ENCODE measurements at places on chromosomes 1 and 21. TPM values are rescaled to one million over a fixed set of nuclear protein-coding genes. Genes with fewer than 3 reads are reported as not detected.

- no peak overlapping the region for H3K4me3 ChIP-seq
- no peak overlapping the region for H3K27ac ChIP-seq
- H3K36me3 ChIP-seq = no peaks in the 10 kb centered on the region
- DNase-seq = no peak
- H3K27me3 ChIP-seq = no peaks in the 10 kb centered on the region
These were observed 22.0 kb downstream of the HHIPL2 start for GRCh38 chr1:222525951-222526350.

DNA sequence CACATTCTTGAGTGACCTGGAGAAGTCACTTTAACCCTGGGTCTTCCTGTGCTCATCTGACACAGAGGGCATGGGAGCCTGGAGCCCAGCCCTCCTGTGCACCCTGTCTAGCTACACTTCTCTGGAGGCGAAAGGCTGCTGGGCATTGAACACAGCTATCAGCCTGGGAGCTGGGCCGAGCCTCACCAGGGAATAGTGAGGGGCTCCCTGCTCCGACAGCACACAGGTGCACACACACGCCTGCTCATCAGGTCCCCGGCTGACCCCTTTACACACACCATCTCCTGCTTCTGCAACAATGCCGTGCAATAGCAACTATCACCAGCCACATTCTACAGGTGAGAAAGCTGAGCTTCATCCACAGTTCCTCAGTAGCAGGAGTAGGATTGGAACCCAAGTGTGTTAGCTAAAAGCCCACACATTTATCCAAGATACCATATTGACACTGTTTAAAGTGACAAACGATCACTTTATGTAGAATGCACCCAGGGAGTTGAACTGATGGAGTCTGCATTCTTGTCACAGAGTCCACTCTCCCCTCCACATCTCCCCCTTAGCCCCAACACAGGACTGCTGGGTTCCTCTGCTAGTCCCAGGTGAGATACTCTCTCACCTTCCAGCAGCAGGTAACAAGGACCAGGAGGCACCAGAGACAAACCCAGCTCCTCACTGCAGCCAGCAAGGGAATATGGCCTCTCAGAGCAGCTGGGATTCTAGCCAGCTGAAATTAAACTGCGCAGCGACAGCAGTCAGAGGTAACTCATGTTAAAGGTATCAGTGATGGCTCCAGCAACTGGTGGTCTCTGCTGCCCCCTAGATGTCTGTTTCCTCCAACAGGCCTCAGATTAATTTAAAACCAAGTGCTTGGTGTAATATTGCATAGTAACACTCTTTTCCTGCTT lies 18.3 kb upstream of the CAPN8 start:
- H3K4me3 ChIP-seq = no peak overlapping the region
- no peaks in the 10 kb centered on the region for H3K36me3 ChIP-seq
- DNase-seq = no peak
- H3K4me1 ChIP-seq = no peaks in the 10 kb centered on the region
- H3K27me3 ChIP-seq = no peaks in the 10 kb centered on the region

GRCh38 chr21:28337315-28337714 lies 655.4 kb downstream of the LTN1 start:
- DNase-seq = no peak
- H3K4me3 ChIP-seq = no peak overlapping the region
- no peaks in the 10 kb centered on the region for H3K27me3 ChIP-seq
- no peaks in the 10 kb centered on the region for H3K36me3 ChIP-seq
- peaks cover 8% of the 10 kb centered on the region for H3K4me1 ChIP-seq
- peak overlapping the region; percentile 18 for H3K27ac ChIP-seq

- no peak for DNase-seq
- no peak overlapping the region for H3K27ac ChIP-seq
- no peak overlapping the region for H3K4me3 ChIP-seq
These were observed 51.7 kb downstream of the SLC16A1 start for GRCh38 chr1:112904071-112904830.

DNA sequence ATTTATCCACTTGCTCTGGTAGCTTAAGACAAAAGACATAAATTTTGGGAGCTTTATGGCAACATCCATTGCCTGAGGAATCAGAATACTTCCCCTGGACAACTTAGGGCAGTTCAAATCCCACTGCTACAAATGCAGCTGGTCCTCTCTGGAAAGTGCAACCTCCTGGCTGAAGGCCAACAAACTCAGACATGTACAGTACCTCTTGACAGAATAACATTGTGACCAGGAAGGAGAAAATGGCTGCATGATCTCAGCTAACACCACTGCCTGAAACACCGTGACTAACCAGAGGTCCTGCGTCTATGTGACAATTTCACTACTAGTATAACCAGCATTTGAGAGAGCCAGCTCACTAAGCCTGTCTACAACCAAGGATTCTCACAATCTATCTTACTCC lies 218.9 kb downstream of the CRB1 start:
- H3K4me1 ChIP-seq = no peaks in the 10 kb centered on the region
- no peaks in the 10 kb centered on the region for H3K27me3 ChIP-seq
- no peak overlapping the region for H3K4me3 ChIP-seq
- H3K36me3 ChIP-seq = no peaks in the 10 kb centered on the region
- no peak for DNase-seq
- no peak overlapping the region for H3K27ac ChIP-seq

DNA sequence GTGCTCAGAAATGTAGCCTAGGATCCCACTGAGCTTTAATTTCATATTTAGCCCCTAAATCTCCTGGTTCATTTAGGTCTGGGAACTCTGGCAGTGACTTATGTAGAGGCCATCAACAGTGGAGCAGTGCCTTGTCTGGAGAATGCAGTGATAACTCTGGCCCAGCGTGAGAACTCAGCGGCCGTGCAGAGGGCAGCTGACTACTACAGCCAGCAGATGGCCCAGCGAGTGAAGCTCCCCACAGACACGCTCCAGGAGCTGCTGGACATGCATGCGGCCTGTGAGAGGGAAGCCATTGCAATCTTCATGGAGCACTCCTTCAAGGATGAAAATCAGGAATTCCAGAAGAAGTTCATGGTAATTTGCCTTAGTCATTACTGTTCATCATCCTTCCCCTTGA lies 17.8 kb downstream of the GBP6 start:
- H3K27ac ChIP-seq = no peak overlapping the region
- H3K4me3 ChIP-seq = no peak overlapping the region
- no peaks in the 10 kb centered on the region for H3K4me1 ChIP-seq
- no peak for DNase-seq
- H3K36me3 ChIP-seq = no peaks in the 10 kb centered on the region

DNA sequence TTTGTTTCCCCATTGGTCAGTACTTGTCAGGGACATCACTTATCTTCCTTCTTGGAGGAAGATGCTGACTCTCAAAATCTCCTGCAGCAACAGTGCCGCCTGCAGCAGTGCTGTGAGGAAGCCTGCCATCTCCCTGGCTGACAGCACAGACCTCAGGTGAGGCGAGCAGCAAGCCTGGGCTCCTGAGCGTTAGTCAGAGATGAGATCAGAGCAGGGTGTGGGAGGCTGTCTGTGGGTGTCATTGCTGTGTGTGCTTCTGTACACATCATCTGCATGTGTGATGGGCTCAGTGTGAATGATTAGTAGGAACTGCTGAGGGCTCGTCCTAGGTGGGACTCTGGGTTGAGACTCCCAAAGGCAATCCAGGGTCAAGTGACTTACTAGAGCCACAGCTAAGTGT lies 6.1 kb downstream of the STRIP1 start:
- no peak overlapping the region for H3K4me3 ChIP-seq
- H3K36me3 ChIP-seq = peaks cover 74% of the 10 kb centered on the region
- no peaks in the 10 kb centered on the region for H3K27me3 ChIP-seq
- DNase-seq = no peak

DNA sequence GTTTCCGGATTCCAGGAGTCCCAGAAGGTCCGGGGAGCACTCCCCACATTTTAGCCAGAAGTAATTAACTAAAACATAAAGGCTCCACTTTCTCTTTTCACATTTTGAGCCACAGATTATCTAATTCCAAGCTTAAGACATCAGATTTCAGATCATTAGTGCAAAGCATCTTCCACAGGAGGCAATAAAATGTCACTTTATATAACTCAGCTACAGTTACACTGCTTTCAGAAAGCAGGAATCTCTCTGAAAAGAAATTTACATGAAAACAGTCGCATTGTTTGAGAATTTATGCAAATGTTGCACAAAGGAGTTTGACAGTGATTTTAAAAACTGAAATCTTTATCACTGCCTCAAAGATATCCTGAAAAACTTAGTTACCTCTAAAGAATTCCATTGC lies 99.7 kb downstream of the LMO4 start:
- DNase-seq = no peak
- no peaks in the 10 kb centered on the region for H3K27me3 ChIP-seq
- H3K36me3 ChIP-seq = no peaks in the 10 kb centered on the region
- H3K4me1 ChIP-seq = no peaks in the 10 kb centered on the region
- no peak overlapping the region for H3K4me3 ChIP-seq

GRCh38 chr1:84715342-84716019 lies 25.2 kb upstream of the SSX2IP start:
- H3K4me3 ChIP-seq = no peak overlapping the region
- no peak overlapping the region for H3K27ac ChIP-seq
- H3K36me3 ChIP-seq = no peaks in the 10 kb centered on the region
- no peaks in the 10 kb centered on the region for H3K27me3 ChIP-seq

GRCh38 chr1:109191377-109191776 lies 22.3 kb upstream of the SARS1 start:
- H3K4me3 ChIP-seq = no peak overlapping the region
- H3K36me3 ChIP-seq = no peaks in the 10 kb centered on the region
- peaks cover 15% of the 10 kb centered on the region for H3K4me1 ChIP-seq
- no peaks in the 10 kb centered on the region for H3K27me3 ChIP-seq

DNA sequence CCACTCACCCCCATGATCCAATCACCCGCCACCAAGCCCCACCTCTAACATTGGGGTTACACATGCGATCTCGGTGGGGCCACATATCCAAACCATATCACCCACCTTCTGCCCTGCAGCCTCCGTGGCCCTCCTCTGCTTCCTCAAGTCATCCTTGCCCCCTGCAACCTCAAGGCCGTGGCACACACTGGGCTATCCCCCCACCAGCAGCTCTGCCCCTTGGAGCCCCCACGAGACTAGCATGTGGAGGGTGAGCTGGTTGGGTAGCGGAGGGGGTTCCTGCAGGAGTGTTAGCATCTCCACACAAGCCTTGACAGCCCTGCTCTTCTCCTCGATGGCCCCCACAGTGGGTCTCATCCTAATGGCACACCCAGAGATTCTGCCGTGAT lies 100.8 kb downstream of the TOMM20 start:
- DNase-seq = no peak
- H3K36me3 ChIP-seq = no peaks in the 10 kb centered on the region
- no peaks in the 10 kb centered on the region for H3K4me1 ChIP-seq
- H3K4me3 ChIP-seq = no peak overlapping the region

GRCh38 chr21:45019887-45020537 lies 54.4 kb upstream of the ADARB1 start:
- peak; percentile 61 for DNase-seq
- H3K4me3 ChIP-seq = no peak overlapping the region
- H3K36me3 ChIP-seq = no peaks in the 10 kb centered on the region
- peaks cover 9% of the 10 kb centered on the region for H3K27me3 ChIP-seq

GRCh38 chr1:41521766-41522165 lies 37.3 kb upstream of the EDN2 start:
- no peaks in the 10 kb centered on the region for H3K27me3 ChIP-seq
- H3K27ac ChIP-seq = no peak overlapping the region
- DNase-seq = no peak

DNA sequence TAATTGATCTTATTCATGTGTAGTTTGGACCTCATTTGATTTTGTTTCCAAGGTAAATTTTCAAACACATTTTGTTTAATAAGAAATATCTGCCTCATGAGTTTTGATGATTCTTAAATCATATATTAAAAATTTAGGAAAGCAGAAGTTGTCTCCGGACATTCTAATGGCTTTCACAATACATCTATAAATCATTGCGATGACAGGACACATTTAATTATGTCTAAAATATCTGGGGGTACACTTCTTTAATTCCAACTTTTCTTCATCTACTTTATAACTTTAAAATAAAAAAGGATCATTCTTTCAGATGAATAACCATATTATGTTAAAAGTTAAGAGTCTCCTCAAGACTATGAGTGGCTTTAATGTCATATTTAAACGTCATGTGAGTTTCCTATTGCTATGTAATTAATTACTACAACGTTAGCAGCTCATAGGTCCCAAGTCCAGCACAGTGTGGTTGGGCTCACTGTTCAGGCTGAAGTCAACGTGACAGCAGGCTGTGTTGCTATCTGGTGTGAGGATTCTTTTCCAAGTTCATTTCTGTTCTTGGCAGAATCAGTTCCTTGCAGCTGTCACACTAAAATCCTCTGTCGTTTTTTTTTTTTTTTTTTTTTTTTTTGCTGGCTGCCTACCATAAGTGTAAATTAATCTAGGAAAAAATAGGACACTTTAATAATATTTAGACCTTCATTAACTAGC lies 893.5 kb downstream of the LTN1 start:
- H3K4me3 ChIP-seq = no peak overlapping the region
- no peaks in the 10 kb centered on the region for H3K36me3 ChIP-seq
- H3K27me3 ChIP-seq = no peaks in the 10 kb centered on the region
- DNase-seq = no peak
- H3K27ac ChIP-seq = no peak overlapping the region

DNA sequence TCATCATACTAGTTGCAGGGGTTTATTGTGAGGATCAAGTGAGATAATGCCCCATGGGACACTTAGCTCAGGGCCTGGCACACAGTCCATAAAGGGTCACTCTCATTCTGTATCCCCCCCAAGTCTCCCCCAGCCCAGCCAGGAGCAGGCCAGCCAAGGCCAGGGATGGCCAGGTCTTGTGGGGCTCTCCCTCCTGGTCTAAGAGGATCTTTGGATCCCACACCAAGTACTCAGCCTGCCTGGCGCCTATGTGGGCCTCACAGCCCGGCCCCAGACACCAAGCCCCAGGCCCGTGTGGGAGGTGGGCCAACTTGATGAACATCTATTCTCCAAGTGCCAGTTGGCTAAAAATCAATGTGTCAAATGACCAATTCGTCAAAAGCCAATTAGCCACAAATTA lies 117.8 kb downstream of the GLIS1 start:
- DNase-seq = peak; percentile 40
- H3K36me3 ChIP-seq = no peaks in the 10 kb centered on the region
- H3K27me3 ChIP-seq = no peaks in the 10 kb centered on the region
- H3K4me3 ChIP-seq = no peak overlapping the region
- no peaks in the 10 kb centered on the region for H3K4me1 ChIP-seq

- H3K4me1 ChIP-seq = peaks cover 6% of the 10 kb centered on the region
- H3K27me3 ChIP-seq = no peaks in the 10 kb centered on the region
- no peak overlapping the region for H3K27ac ChIP-seq
- no peak overlapping the region for H3K4me3 ChIP-seq
- no peak for DNase-seq
These were observed 53.2 kb downstream of the PTGS2 start for GRCh38 chr1:186627019-186627418.

- no peaks in the 10 kb centered on the region for H3K27me3 ChIP-seq
- H3K27ac ChIP-seq = no peak overlapping the region
- H3K4me3 ChIP-seq = no peak overlapping the region
- H3K4me1 ChIP-seq = no peaks in the 10 kb centered on the region
These were observed 65.7 kb downstream of the MAP3K21 start for GRCh38 chr1:233393084-233393840.

The NR0B2 gene
- 2.5 TPM for total RNA-seq

The FALEC gene
- total RNA-seq = 1.0 TPM

The PPFIA4 gene
- 1.3 TPM for total RNA-seq

The KLF17 gene
- total RNA-seq = 0.52 TPM

The CELA2B gene
- not detected for total RNA-seq

Measured in upper lobe of right lung (tissue), 1 donor.